ENCODE measurements at places on chromosomes 3 and 15.

DNA sequence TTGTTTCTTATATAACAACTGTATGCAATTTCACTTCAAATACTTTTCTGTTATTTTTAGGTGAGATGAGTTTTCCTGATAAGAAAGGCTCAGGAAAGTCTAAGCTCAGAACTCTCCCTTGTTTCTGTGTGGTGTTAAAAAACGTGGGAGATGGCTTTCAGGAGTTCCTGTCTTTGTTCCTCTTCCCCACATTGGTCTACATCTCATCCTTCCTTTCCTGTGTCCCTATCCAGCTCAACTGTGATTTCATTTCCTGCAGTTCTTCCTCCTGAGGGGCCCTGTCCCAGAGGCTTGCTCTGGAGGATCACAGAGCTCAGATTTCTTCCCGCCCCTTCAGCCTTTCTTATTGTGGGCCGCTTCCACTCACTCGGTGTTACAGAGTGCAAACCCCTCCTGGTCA is 11.2 kb downstream of the SEC13 start:
- no peak for DNase-seq

- DNase-seq, result no peak
Observed at GRCh38 chr3:134364061-134364935, 9.9 kb downstream of the AMOTL2 start.

DNA sequence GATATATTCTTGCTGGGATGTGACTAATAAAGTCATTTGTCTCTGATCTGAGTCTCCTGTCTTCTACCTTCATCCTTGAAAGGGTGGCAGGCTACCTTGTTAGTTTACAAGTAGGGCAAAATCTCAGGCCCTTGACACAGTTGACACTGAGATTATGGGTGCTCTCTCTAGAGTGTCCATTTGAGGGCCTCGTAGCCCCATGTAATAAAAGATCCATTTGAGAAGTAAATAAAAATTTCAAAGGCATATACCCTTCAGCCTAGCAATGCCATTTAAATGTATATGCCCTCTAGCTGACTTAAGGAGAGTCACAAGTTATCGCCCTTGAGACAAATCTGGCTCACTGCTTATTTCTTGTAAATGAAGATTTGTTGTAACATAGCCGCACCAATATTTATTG is 98.6 kb downstream of the TCF12 start:
- DNase-seq, result no peak

- DNase-seq, result no peak
Observed at GRCh38 chr3:156071031-156071430, 49.3 kb upstream of the KCNAB1 start.

DNA sequence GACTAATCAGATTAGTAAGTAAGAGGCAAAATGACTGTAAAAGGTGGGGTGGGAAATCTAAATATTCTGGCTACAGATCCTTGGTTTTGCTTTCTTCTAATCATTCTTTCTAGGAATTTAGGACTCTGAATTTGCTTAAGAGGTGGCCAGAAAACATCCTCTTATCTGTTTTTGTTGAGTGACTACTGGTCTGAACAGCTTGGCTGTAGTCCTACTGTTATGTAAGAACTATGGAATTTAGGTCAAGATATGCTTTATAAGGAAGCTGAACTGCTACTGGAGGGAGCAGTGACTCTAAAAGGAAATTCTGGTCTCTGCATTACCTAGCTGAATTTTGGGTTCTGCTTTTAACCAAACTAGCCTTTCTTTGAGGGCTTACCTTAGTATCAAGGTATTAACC is 33.5 kb upstream of the CSPG5 start:
- DNase-seq, result no peak

GRCh38 chr3:144477593-144477992 is 506.0 kb downstream of the DIPK2A start:
- DNase-seq, result no peak

- no peak for DNase-seq
Observed at GRCh38 chr3:33941804-33942203, 143.4 kb downstream of the PDCD6IP start.

- no peak for DNase-seq
Observed at GRCh38 chr15:42737529-42738328, 801 bp upstream of the CDAN1 start.

- DNase-seq, result no peak
Observed at GRCh38 chr15:32981536-32981935, 213.0 kb downstream of the FMN1 start.

- no peak for DNase-seq
Observed at GRCh38 chr3:60333710-60334109, 917.5 kb downstream of the FHIT start.

- no peak for DNase-seq
Observed at GRCh38 chr3:52069855-52070254, 13.5 kb upstream of the DUSP7 start.

GRCh38 chr15:33608714-33609113 is 297.9 kb downstream of the RYR3 start:
- DNase-seq, result no peak

DNA sequence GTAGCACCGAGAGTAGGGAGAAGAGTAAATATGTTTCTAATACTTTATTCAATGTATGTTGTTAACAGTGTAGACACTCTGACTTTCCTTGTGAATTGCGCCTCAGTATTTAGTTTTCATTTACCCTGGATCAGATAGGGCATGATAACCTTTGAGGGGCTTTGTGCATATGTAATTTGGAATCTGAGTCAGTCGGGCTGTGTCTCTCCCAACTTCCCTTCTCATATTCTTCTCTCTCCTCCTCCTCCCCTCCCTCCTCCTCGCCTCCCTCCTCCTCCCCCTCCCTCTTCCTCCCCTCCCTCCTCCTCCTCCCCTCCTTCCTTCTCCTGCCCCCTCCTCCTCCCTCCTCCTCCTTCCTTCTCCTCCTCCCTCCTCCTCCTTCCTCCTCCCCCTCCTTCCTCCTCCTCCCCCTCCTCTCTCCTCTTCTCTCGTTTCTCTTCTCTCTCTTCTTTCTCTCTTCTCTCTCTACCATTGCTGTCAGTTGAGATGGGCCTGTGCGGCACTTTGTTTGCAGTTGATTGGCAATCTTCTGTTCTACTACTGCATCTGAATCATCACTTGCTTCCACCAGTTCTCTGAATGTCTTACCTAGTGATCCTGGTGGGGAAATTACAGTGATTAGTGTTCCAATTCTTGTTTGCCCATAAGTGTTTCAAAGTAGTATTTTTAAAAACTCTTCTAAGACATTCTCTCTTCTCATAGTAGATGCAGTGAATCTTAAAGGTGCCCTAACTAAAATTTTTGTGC is 162.3 kb downstream of the PGPEP1L start:
- no peak for DNase-seq

GRCh38 chr3:23455084-23455483 is 252.0 kb downstream of the UBE2E2 start:
- no peak for DNase-seq

DNA sequence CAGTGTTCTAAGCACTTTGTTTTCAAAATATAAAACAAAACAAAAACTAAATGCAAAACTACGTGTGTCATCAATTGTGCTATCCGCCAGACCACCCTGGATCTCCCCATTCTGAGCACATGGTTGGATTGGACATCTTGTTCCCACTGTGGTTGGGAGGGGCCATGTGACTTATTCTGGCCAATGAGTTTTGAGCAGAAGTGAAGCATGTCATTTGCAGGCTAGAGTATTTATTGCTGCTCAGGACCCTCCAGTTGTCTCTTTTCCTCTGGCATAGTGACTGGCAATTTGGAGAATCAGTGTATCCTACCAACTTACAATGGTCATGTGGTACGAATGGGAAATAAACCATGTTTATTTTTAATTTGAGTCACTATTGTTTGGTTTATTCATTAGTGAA is 70.2 kb upstream of the ST8SIA2 start:
- DNase-seq, result no peak

DNA sequence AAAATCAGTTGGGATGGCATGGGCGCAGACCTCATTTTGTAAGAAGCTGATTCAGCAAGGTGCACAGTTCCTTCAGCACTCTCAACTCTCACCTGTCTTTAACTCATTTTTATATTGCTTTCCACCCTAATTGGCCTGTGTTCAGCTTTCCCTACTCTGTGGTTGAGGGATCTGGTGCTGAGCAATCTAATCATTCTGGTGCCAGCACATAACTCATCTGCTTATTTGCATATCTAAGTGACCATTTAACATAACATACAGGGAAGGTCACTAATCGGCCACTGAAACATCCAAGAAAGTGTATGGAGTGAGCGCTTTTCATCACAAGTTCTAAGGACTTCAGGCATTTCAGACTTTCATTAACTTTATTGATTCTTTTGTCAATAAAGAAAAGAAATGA is 303.4 kb upstream of the ROPN1 start:
- DNase-seq, result no peak

DNA sequence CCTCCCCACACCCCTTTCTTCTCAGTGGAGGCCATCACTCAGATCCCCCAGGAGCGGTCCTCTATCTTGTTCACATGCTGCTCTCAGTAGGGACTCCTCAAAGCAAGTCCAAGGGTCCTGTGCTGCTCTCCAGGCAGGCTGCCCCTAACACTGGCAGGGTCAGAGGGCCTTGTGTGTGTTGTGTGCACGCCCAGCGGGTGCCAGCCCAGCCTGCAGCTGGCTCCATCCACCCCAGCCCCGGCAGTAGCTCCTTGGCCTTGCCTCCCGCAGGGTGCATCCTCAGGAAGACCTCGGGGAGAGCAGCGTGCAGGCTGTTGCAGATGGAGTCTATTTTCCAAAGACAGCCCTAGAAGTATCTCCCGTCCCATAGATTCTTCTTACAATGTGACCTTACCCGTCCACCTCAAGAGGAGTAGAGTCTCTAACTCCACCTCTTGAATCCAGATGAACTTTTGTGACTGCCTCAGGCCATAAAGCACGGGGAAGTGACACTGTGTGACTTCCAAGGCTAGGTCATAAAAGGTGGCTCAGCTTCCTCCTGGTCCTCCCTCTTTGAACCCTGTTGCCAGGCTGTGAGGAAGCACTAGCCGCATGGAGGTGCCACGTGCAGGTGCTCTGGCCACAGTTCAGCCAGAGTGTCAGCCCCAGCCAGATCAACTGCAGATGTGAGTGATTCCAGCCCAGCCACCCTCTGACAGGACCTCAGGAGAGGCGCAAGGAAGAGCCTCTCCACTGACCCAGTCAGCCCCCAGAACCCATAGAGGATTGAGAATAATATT is 531.6 kb downstream of the SHQ1 start:
- no peak for DNase-seq

- no peak for DNase-seq
Observed at GRCh38 chr15:99474909-99475753, 90.7 kb upstream of the MEF2A start.

DNA sequence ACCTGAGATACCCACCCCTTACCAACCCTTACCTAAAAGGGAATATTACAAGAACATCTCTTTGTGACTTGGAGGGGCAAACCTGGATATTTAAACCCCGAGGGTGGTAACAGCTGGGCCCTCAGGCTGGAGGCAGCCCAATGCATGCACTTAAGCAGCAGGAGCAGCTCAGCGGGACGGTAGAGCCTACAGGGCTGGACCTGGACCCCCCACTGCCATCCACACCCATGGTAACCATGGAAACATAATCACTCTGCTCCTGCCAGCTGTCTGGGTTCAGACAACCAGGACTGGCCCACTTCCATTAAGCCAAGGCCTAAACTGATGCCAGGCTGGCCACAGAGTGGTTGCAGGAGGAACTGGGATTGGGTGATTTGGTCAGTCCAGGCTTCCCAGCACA is 52.8 kb downstream of the ETFA start:
- no peak for DNase-seq

- DNase-seq, result no peak
Observed at GRCh38 chr3:48039487-48040190, 23.4 kb upstream of the MAP4 start.

GRCh38 chr3:149180057-149180573 is 41.5 kb downstream of the CP start:
- DNase-seq, result no peak

DNA sequence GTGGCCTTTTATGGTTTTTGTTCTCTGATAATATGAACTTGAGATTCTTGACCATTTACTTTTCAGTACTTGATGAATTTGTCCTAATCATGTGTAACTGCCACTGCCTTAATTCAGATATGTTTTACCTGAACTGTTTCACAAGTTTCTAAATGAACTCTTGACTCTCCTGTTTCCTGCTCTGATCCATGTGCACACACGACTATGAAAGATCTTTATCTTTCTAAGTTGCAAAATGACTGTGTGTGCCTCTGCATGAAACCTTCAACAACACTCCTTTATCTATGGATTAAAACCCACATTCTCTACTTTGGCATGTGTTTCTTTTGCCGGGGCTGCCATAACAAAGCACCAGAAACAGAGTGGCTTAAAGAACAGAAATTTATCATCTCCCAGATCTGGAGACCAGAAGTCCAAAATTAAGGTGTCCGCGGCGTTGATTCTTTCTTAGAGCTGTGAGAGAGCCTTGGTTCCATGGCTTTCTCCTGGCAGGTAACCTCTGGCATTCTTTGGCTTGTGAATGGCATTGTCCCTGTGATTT is 275.0 kb downstream of the ADAMTSL3 start:
- DNase-seq, result peak; percentile 80

- DNase-seq, result no peak
Observed at GRCh38 chr15:27576576-27576975, 522.5 kb downstream of the OCA2 start.

GRCh38 chr3:24154013-24154695 is 209.1 kb downstream of the NR1D2 start:
- DNase-seq, result no peak
